ENCODE measurements at places on chromosomes 13 and 19.

DNA sequence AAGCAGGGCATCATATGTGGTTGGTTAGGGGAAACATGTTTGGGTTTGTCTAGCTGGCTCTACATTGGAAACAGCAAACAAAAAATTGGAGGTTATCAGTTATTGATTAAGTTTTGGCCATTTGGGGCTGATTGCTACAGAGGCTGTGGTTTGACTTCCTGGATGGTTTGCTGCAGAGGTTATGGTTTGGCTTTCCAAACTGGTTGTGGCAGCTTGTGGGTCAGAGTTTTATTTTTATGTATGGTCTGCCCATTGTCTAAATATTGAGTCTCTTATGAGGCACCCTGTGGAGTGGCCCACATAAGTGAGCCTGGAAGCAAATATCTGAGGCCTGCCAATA, 261.6 kb downstream of the GPC5 start:
- DNase-seq, result no peak

DNA sequence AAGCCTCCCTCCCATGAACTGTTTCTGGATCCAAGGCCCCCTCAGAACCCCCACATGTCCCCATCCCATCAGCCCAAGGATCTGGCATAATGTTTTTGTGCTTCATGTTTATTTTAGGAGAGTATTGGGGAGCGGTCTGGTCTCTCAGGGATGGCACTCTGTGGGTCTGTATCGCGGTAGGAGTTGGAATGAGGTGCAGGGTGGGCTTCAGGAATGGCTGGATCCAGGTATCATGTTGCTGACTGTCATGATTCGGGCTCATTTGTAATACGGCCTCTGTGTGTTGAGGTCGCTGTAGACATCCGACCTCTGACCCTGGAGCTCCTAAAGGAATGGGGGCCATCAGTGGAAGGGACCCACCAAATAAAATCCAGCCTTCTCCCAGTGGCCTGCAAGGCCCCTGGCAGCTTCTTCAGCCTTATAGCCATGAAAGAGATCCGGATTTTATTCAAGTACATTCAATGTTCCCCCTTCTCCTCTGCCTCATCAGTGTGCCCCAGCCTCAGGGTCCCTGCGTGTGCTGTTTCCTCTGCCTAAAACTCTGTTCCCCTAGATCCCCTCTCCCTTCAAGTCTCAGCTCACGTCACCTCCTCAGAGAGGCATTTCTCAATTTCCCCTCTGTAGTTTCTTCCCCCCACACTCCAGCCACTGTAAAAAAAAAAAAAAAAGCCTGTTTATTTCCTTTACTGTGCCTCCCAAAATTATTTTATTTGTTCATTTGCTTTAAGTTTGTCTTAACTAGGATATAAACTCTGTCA, 2.2 kb downstream of the HCST start:
- DNase-seq, result no peak

- DNase-seq, result peak; percentile 14
Observed at GRCh38 chr19:32662186-32662585, 12.8 kb downstream of the ANKRD27 start.

DNA sequence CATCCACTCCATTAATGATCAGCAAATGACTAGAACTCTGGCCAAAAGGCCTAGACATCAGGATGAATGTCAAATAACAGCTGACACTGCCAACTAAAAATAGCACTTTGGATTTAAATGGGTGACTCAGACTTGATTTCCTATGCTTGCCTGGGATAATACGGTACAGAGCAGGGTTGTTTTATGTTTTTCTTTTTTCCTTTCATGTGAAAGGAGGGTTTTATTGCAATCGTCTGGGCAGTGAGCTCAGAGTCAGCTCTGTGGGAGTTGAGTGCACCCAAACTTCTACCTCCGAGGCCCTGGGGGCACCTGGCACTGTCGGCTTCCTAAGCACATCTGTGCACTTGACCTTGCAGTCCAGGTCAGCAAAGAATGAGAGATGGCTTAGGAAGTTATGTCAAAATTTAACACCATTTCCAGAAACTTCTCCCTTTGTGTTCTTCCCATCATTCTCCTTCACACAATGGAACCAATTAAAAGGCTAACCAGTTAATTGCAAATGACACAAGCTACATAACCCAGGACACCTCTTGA, 134.1 kb downstream of the LACC1 start:
- peak; percentile 59 for DNase-seq

- no peak for DNase-seq
Observed at GRCh38 chr13:36819739-36820090, 693 bp downstream of the RFXAP start.

GRCh38 chr19:10653732-10654609, at the start of gene ILF3:
Gene ILF3, plus strand, starts transcription at chr19:10654346. Its CDS starts 16,260 bp downstream, at chr19:10670606.
- peak; percentile 100 for DNase-seq

- no peak for DNase-seq
Observed at GRCh38 chr13:41811588-41812021, 149.3 kb downstream of the VWA8 start.

DNA sequence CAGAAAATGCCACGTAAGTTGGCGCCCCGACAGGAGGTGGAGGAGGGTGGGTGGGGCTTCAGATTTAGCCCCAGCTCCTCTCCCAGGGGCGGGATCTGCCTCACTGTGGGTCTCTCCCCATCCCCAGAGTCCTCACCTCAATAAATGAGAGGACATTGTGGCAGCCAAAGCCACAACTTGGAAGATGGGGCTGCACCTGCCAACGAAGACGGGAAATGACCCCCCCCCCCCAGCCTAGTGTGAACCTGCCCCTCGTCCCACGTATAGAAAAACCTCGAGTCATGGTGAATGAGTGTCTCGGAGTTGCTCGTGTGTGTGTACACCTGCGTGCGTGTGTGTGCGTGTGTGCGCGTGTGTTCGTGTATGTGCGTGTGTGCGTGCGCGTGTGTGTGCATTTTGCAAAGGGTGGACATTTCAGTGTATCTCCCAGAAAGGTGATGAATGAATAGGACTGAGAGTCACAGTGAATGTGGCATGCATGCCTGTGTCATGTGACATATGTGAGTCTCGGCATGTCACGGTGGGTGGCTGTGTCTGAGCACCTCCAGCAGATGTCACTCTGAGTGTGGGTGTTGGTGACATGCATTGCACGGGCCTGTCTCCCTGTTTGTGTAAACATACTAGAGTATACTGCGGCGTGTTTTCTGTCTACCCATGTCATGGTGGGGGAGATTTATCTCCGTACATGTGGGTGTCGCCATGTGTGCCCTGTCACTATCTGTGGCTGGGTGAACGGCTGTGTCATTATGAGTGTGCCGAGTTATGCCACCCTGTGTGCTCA, 1.5 kb upstream of the TRAPPC5 start:
- DNase-seq, result no peak

GRCh38 chr13:48125794-48126228, 30.9 kb upstream of the MED4 start:
- no peak for DNase-seq

DNA sequence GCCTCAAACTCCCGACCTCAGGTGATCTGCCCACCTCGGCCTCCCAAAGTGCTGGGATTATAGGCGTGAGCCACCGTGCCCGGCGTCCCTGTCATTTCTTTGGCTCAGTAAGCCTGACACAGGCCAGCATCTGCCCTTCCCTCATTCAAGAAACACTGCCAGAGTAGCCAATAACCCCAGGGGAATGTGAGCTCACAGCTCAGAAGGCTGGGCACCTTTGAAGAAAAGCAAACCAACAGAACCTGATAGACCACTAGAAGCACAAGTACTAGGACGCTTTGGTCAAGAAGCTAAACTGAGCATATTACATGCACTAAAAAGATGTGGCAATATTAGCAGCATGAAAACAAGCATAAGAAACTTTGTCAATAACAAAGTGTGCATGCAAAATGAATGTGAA, 14.2 kb downstream of the SIGLEC5 start:
- no peak for DNase-seq

Measured in A172 (cell line).